ENCODE measurements at places on chromosomes 12 and 14. TPM values are rescaled to one million over a fixed set of nuclear protein-coding genes. Genes with fewer than 3 reads are reported as not detected.
A peak's percentile ranks its signal among the peaks of the same experiment; 100 is the strongest.

- H3K36me3 ChIP-seq = peaks cover 12% of the 10 kb centered on the region
- no peak overlapping the region for H3K4me3 ChIP-seq
- DNase-seq = no peak
- H3K4me1 ChIP-seq = peaks cover 5% of the 10 kb centered on the region
- H3K27ac ChIP-seq = no peak overlapping the region
- no peaks in the 10 kb centered on the region for H3K27me3 ChIP-seq
Observed at GRCh38 chr12:2922329-2922728, 31.6 kb downstream of the TULP3 start.

DNA sequence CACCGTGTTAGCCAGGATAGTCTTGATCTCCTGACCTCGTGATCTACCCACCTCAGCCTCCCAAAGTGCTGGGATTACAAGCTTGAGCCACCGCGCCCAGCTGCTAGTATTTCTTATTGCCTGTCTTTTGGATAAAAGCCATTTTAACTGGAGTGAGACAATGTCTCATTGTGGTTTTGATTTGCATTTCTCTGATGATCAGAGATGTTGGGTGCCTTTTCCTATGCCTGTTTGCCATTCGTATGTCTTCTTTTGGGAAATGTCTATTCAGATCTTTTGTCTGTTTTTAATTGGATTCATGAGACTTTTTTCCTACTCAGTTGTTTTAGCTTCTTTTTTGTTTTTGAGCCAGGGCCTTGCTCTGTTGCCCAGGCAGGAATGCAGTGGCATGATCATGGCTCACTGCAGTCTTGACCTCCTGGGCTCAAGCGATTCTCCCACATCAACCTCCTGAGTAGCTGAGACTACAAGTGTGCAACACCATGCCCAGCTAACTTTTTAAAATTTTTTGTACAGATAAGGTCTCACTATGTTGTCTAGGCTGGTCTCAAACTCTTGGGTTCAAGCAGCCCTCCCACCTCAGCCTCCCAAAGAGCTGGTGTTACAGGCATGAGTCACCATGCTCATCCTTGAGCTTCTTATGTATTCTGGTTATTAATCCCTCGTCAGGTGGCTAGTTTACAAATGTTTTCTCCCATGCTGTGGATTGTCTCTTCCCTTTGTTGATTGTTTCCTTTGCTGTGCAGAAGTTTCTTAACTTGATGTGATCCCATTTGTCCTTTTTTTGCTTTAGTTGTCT, 65.9 kb downstream of the ACACB start:
- H3K27ac ChIP-seq = no peak overlapping the region
- no peaks in the 10 kb centered on the region for H3K4me1 ChIP-seq
- H3K4me3 ChIP-seq = no peak overlapping the region
- peaks cover 19% of the 10 kb centered on the region for H3K36me3 ChIP-seq
- no peaks in the 10 kb centered on the region for H3K27me3 ChIP-seq

Gene DHRS2
- total RNA-seq = not detected

DNA sequence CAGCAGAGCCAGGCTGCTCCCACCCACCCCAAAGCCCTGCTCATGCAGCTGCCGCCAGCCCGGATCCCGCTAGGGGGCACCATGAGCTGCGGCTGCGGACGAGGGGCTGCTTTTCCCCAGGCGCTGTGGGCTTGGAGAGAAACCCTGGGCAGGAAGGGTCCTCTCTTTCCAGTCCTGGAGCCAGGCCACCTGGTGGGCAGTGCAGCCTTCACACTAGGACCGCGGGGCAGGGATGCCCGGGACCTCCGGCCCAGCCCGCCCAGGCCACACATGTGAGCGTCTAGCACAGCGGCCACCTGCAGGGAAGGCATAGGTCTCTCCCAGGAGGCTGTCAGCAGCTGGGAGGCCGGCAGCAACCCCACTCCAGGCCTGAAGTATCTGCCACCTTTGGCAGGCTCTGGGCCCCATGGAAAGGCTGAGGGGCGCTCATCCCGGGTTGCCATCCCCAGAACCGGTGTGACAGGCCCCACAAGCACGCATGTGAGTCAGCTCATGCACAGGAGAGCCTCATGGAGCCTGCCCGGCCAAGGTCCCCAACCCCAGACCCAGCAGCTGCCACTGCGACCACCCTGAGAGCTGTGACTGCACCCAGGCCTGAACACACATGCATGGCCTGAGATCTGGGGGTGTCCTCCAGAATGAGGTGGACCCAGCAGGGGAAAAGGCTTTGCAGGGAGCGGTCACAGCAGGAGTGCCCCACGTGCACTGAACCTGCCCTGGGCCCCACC, 280.0 kb upstream of the RTL1 start:
- no peaks in the 10 kb centered on the region for H3K27me3 ChIP-seq
- H3K4me3 ChIP-seq = no peak overlapping the region
- peak; percentile 81 for DNase-seq
- peaks cover 5% of the 10 kb centered on the region for H3K36me3 ChIP-seq

DNA sequence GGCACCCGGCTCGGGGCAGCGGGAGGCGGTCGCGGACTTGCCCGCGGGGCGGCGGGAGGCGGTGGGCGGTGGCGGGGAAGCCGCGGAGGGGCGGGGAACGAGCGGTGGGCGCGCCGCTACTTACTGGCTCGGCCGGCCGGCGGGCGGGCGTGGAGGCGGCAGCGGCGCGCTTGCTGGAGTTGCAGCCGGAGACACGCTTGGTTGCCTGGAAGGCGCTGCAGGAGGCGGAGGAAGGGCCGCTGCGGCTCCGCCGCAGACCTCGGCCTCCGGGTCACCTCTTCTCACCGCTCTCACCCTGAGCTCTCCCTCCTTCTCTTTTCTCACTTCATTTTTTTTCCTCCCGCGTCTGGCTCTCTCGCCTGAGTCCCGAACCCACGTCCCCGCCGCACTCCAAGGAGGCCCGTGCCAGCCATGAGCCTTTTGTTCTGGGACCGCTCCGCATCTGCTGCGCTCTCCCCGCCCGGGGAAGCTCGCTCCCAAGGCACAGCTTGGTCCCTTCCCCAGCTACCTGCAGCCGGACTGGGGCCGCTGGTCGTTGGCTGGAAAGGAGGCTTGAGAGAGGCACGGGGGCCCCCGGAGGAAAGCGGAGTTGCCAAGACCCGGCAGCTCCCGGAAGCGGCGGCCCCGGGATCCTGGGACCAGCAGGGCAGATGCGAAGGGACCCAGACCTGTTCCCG, 592 bp upstream of the KCNK10 start:
- DNase-seq = peak; percentile 61
- H3K27ac ChIP-seq = no peak overlapping the region
- H3K27me3 ChIP-seq = peaks cover 50% of the 10 kb centered on the region

DNA sequence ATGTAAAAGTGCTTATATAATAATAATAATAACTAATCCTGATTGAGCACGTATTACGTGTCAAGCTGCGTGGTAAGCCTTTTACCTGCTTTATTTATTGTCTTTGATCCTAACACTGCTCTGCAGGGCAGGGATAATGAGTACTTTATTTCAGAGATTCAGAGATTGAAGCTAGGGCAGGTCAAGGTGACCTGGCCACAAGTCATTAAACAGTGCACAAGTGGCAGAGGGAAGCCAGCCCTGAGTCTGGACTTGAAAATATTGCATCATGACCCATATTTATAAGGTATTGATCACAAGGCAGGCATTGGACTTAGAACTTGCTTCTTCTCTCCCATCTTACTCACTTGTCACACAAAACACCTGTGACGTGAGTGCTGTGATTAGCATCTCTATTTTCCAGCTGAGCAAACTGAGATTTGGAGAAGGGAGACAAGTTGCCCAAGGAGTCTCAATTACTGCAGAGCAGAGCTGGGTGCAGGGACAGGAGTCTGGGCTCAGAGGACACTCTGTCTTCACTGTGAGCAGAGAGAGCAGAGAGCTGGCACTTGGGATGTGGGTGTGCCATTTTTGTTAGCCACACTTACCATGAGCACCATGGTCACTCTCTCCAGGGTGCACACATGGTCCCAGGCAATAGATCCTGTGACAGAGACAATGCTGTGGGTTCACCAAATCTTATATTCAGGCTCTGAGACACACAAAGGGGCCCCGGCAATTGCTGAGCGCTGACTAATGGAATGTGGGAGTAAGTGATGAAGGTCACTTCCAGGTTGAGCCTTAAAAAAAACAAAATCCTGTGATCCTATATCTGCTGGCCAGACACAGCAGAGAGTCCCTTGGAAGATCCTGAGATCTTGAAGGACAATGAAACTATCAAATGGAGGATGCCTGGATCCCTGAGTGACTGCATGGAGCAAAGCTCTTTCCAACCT, 113.2 kb upstream of the MED13L start:
- no peaks in the 10 kb centered on the region for H3K36me3 ChIP-seq
- H3K27ac ChIP-seq = no peak overlapping the region
- H3K4me1 ChIP-seq = peaks cover 16% of the 10 kb centered on the region
- H3K27me3 ChIP-seq = no peaks in the 10 kb centered on the region

DNA sequence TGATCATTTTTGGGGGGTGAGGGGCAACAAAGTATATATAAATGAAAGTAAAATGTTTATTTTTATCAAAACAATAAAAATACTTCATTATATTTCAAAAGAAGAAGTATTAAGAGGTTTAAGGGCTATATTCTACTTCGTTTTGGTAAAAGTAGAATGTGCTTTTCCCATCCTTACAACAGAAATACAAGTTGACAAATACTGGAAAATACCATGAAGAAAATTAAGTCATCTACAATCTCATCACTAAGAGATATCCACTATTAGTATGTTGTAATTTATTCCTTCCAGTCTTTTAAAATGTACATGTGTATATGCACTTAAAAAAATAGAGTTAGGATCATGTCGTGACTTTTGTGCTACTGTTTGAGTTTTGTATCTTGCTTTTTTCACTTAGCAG, 92.8 kb downstream of the PCNX1 start:
- H3K4me3 ChIP-seq = no peak overlapping the region
- H3K27me3 ChIP-seq = no peaks in the 10 kb centered on the region
- peaks cover 12% of the 10 kb centered on the region for H3K4me1 ChIP-seq
- no peak for DNase-seq

Gene YARS2
- 30.0 TPM for total RNA-seq

- DNase-seq = no peak
- no peaks in the 10 kb centered on the region for H3K36me3 ChIP-seq
- peaks cover 5% of the 10 kb centered on the region for H3K4me1 ChIP-seq
- no peak overlapping the region for H3K27ac ChIP-seq
Observed at GRCh38 chr14:65958664-65959562, 527.3 kb upstream of the CCDC196 start.

- H3K27ac ChIP-seq = no peak overlapping the region
- H3K4me3 ChIP-seq = no peak overlapping the region
- no peaks in the 10 kb centered on the region for H3K27me3 ChIP-seq
- no peaks in the 10 kb centered on the region for H3K36me3 ChIP-seq
- H3K4me1 ChIP-seq = no peaks in the 10 kb centered on the region
Observed at GRCh38 chr12:61916831-61917230, 343.4 kb upstream of the USP15 start.

Gene EML1
- 40.1 TPM for total RNA-seq

- H3K27ac ChIP-seq = no peak overlapping the region
- no peaks in the 10 kb centered on the region for H3K36me3 ChIP-seq
- no peaks in the 10 kb centered on the region for H3K27me3 ChIP-seq
- DNase-seq = no peak
- no peak overlapping the region for H3K4me3 ChIP-seq
- peaks cover 5% of the 10 kb centered on the region for H3K4me1 ChIP-seq
Observed at GRCh38 chr12:12870465-12870864, 20.9 kb upstream of the GPRC5A start.
